Activated naive CD4-positive, alpha-beta T cell (primary cell): ENCODE measurements at places on chromosomes 1 and 21.

GRCh38 chr1:217861658-217862057 is 230.5 kb downstream of the SPATA17 start:
- DNase-seq: no peak

GRCh38 chr1:118302145-118302544 is 117.1 kb upstream of the SPAG17 start:
- no peak for DNase-seq

- DNase-seq: no peak
These were observed 77.1 kb downstream of the GALNT2 start for GRCh38 chr1:230144010-230144614.

DNA sequence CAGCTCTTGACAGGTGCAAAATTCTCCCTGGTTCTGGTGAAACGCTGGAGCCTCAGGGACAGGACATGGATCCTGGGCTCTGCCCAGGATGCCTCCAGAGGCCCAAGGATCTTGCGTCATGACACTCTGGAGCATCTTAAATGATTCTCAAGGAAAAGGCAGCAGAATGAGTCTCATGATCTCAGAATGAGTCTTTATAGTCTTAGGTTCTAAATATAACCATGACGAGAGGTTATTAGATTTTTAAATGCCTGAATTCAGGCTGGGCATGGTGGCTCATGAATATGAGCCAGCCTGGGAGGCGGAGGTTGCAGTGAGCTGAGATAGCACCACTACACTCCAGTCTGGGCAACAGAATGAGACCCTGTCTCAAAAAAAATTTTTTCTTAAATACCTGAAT is 55.5 kb downstream of the ECE1 start:
- DNase-seq: no peak

GRCh38 chr1:95982711-95983110 is 738.9 kb upstream of the PTBP2 start:
- DNase-seq: no peak

- DNase-seq: no peak
These were observed 3.6 kb downstream of the UBXN11 start for GRCh38 chr1:26302733-26303405.

GRCh38 chr1:15452866-15453571 is 3.5 kb upstream of the CELA2A start:
- no peak for DNase-seq

GRCh38 chr1:13604176-13604575 is 20.5 kb downstream of the PDPN start:
- DNase-seq: no peak

GRCh38 chr1:170790175-170790574 is 126.2 kb downstream of the PRRX1 start:
- DNase-seq: no peak

DNA sequence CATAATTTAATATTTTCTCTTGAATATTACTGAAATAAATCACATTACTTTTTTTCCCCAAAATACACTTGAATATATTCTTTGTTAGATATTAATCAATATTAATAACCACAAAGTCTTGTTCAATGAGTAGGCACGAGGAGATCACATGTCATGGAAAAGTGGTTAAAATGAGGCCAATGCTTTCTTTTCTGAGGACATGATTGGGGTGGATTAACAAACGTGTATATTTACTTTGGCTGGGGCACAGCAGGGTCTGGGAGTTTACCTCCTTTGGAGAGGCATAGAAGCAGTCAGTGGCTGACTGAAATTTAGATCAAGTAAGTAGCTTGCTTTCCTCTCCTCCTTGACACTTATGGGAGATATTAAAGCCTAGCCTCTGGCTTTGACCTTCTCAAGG is 664.3 kb upstream of the B3GALT2 start:
- no peak for DNase-seq

GRCh38 chr1:15525050-15526020 is 1.3 kb upstream of the DNAJC16 start:
- no peak for DNase-seq

DNA sequence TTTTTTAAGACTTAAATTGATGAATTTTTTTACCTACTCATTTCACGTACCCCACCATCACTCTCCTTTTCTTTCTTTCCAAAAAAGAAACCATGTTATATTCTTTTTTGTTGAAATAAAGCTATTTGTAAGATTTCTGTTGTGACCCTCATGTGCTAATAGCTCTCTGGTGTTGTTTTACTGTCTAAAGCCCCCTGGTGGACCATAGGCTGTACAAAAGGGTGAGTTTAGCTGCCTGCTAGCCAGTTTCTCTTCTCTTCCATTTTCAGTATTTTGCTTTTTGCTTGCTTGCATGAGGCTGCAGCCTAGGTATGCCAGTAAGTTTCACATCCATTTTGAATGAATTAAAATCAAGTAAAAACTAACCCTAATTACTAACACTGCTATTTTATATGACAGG is 15.6 kb upstream of the VAMP3 start:
- DNase-seq: no peak

- DNase-seq: no peak
These were observed 30.2 kb upstream of the KCNA2 start for GRCh38 chr1:110636149-110636935.

GRCh38 chr1:222769971-222770620 is 33.1 kb downstream of the FAM177B start:
- no peak for DNase-seq

DNA sequence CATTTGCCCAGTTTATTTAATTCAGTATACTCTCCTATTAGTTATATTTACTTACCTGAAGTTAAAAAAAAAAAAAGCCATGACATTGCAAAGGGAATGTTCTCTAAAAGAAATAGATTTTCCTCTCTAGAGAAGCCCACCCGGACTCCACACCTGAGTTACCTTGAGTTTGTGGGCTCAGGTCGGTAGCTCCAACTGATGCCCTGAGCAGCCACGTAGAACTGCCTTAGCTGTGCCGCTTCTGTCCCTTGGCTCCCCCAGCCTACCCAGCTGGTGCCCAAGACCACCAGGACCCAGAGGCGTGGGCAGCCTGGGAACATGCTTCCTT is 250 bp downstream of the F5 start:
- no peak for DNase-seq

- no peak for DNase-seq
These were observed 252.4 kb upstream of the KAZN start for GRCh38 chr1:14345946-14346550.

- no peak for DNase-seq
These were observed 50.8 kb downstream of the HS2ST1 start for GRCh38 chr1:86965012-86965826.

DNA sequence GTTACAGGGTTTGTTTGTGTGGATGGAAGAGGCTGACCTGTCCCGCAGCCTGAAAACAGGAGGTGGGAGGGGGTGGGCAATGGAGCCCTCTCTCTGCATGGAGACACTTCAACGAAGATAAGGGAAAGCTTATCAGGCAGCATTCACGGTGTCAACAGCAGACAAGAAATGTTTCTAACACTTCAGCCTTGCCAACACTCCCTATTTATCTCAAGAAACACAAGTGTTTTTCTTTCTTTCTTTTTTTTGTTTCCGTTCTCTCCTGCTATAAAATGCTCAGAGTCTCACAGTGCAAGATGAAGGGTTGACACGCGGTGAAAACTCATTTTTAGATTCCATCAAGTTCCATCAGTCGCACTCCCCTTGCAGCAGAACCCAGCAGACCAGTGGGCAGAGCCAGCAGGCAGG is 594.4 kb downstream of the MATN1 start:
- no peak for DNase-seq

DNA sequence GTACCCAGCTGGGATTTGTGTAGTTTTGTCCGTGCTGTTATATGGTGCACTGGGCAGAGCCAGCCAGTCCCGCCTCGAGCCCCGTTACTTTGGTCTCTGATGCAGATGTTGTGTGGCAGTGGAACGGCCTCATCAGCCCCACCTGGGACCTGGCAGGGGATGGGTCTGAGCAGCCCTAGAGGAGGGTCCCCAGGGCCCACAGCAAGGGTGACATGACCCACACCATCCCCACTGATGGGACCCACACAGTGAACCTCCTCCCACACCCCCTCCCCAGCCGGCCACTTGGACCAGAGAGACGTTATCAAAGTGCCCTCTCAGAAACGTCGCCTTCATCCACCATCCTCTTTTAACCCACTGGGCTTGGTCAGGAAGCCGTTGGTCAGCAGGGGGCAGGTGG is 42.0 kb upstream of the PCBP3 start:
- DNase-seq: no peak

DNA sequence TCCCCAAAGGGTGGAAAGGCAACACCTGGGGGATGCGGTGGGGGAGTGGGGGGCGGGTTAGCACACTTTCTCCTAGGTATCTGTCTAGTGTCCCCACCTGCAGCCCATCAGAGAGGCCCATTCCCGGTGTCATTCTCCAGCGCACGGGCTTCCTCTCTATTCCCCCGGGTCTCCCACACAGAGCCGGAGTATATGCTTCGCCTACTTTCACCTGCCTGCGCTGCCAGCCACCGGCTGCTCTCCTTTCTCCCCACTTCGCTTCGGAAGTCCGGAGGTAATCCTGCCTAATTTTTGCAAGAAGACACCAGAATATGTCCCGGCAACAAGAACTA is 852 bp downstream of the RGS7 start:
- no peak for DNase-seq

DNA sequence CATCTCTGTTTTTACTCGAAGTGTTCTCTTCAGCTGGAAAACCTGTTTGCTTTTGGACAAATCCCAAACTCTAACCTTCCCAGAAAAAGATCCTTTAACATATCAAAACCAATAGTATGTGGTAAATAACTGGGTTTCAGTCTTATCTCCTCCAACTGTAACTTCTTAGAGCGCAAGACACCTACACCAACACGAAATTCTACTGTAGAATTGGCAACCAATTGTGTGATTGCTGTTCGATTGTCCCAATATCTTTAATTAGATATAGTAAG is 5.8 kb upstream of the MPZL1 start:
- no peak for DNase-seq

GRCh38 chr1:209590405-209590804 is 6.9 kb downstream of the CAMK1G start:
- DNase-seq: no peak

- no peak for DNase-seq
These were observed 17.6 kb upstream of the PTTG1IP start for GRCh38 chr21:44890961-44891541.

GRCh38 chr1:111983500-111983899 is 6.0 kb downstream of the KCND3 start:
- DNase-seq: no peak

GRCh38 chr1:207155028-207155427 is 51.0 kb downstream of the C4BPA start:
- no peak for DNase-seq

GRCh38 chr1:164838786-164839185 is 279.8 kb downstream of the PBX1 start:
- no peak for DNase-seq

GRCh38 chr1:204093781-204094180 is 20.9 kb downstream of the SOX13 start:
- DNase-seq: no peak

GRCh38 chr1:231414260-231415016 is 7.6 kb downstream of the EGLN1 start:
- DNase-seq: no peak

- DNase-seq: no peak
These were observed 163.1 kb downstream of the PGBD5 start for GRCh38 chr1:230262867-230263567.

DNA sequence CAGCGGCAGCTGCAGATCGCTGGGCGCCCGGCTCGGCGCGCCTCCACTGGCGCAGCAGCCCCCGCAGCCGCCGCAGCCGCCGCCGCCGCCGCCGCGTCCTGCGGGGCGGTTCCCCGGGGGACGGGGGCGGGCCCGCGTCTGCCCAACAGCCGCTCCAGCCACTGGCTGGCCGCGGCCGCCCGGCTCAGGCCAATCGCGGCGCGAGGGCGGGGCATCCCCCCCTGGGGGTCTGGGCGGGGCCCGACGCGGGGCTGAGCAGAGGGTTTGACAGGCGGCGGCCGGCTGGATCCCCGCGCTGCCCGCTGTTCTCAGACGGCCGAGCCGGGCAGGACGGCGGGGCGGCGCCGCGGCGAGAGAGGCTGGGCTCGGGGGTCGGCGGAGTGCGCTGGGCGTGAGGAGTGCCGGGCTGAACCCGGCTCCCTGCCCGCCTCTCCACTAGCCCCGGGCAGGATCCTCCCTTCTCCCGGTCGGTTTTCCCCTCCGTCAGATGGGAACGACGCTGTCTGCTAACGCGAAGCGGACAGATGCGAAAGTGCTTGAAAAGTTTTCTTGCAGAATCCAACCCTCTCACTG is at the start of gene GLIS1:
Gene GLIS1, minus strand, starts transcription at position 56 of the 573 bp plus-strand sequence. CDS start 1,100 bp downstream, outside the sequence.
- DNase-seq: no peak

DNA sequence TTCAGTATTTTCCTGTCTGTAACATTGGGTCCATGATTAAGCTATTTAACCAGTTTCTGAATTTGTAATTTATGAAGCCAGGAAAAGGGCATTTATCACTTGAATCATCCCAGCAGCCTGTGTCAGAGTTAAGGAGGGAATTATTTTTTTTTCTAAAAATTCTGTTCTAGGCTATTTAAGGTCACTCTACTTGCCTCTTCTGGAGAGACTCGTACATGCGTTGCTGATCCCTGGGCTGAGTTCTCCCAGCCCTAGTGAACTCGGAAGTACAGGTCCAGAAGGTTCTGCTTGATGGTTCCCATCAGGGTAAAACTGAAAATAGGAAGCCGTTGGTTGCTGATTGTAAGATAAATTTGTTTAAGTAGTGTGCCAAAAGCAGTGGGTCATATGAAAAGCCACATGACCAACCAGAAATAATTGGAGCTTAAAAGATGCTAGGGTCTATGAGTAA is 90.7 kb downstream of the GPR88 start:
- DNase-seq: no peak

DNA sequence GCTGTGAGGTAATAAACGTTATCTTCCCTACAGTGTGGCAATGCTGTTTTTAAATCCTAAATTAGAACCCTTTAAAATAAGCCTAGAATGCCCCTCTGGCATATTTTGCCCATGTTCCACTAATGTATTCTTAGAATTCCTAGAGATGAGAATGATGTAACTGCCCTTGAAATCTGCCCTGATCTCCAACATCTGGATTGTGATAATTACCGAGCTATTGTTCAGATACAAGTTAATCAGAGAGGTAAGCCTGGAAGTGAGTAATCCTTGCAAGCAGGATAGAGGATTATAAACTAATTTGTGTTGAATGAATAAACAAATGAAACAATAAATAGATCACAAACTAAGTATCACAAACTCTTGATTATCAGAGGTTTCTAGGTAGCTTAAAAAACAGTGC is 107.8 kb upstream of the DMRTA2 start:
- no peak for DNase-seq

- no peak for DNase-seq
These were observed 6.8 kb downstream of the CNN3 start for GRCh38 chr1:94920061-94920460.
